ENCODE measurements at places on chromosomes 11 and 22. TPM values are rescaled to one million over a fixed set of nuclear protein-coding genes. Genes with fewer than 3 reads are reported as not detected.
A peak's percentile ranks its signal among the peaks of the same experiment; 100 is the strongest.

GRCh38 chr11:96015906-96016565 is 92.1 kb upstream of the MTMR2 start:
- no peak for DNase-seq

The MS4A14 gene
- not detected for total RNA-seq

The PRRG4 gene
- total RNA-seq = 0.13 TPM

GRCh38 chr11:43690929-43691725 is 10.6 kb downstream of the HSD17B12 start:
- DNase-seq = no peak

GRCh38 chr22:32202539-32203180 is 2.2 kb downstream of the RFPL2 start:
- DNase-seq = peak; percentile 49

- peak; percentile 94 for DNase-seq
Observed at GRCh38 chr11:6498121-6498520, 1.0 kb downstream of the DNHD1 start.

GRCh38 chr22:17753401-17753989 is 20.8 kb downstream of the BID start:
- DNase-seq = no peak

GRCh38 chr11:8870411-8871170 is 40.4 kb upstream of the AKIP1 start:
- peak; percentile 68 for DNase-seq

- no peak for DNase-seq
Observed at GRCh38 chr22:21078916-21079315, 33.2 kb downstream of the LRRC74B start.

The CARD18 gene
- not detected for total RNA-seq

DNA sequence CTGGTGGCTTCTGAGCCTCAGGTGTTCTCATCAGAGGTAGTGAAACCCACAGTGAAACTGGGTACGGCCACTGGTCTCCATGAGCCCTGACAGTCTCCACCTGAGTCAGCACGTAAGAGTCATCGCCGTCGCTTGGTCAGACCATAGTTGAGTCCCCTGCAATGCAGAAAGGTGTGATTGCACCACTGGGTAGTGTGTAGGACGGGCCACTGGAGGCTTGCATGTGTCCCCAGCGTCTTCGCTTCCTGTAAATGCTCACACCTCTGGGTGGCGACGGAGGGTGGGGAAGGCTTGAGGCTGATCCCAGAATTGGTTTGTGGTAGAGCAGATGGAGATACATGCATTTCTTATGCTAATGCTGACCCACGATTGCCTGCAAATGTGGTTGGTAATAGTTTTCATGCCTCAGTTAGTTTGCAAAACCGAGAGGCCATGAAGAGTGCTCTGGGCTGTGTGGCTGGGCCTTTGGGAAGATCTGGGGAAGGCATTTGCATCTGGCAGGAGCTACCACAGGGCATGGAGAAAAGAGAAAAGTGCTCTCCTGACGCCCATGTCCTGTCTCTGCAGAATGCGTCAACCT is 26.5 kb downstream of the CTTN start:
- no peak for DNase-seq

The GGT5 gene
- total RNA-seq = not detected

The MS4A6A gene
- not detected for total RNA-seq

DNA sequence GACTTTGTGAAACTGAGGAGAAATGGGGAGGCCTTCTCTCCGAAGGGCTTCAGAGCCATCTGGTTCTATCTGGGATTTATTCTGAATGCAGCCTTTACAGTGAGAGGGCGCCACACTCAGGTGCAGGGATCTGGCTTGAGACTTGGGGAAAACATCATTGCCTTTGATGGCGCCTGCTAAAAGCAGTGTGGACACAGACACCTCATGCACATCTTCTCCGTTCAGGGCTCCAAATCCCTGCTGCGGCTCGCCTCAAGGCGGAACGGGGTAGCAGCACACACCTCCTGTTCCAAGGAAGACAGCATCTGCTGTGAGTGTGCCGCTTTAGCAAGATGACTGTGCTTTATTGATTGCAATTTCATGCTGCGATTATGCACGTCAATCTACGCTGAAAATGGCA is 37.1 kb upstream of the OLFML1 start:
- DNase-seq = no peak

The RBMXL2 gene
- total RNA-seq = not detected

DNA sequence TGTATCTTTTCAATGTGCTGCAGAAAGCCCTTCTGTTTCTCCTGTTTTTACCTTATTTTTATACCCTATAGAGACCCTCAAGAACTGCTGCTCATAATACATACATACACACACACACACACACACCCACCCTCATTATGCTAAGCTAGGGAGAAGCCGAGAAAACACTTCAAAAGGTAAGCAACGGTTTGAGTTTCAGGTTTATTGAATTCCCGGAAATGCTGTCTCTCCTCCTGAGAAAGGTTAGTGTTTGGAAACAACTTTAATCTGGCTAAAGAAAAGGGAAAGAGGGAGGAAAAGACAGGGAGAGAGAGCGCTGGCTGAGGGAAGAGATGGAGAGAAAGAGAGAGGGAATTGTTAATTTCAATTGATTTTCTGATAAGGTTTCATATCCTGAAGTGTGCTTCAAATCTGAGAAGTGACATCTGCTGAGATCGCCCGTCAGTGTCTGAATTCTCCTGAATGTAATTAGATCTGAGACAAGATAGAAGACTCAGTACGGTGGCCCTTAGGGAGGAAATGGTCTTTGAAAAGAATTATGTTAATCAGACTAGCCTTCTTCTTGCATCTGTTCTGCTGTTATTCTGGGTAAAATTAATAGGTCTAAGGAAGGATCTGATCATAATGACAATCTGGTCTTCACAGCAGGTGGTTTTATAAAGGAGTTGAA is 169.1 kb downstream of the NXPE2 start:
- no peak for DNase-seq

The UEVLD gene
- total RNA-seq = 8.2 TPM

DNA sequence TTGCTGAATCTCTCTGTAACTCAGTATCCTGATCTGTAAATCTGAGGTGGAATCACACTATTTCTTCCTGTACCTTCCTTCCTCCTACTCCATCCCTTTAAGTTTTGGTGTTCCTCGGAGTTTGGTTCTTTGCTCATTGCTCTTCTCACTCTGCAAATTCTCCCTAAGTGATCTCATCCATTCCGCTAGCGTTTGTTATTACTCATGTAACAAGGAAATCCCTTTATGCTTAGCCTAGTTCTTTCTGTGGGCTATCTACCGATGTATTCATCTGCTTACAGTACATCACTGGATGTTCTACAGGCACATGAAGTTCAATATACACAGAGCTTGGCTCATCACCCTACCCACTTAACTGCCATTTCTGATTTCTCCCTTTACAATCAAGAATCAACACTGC is 1.6 kb upstream of the CEP295 start:
- no peak for DNase-seq

- peak; percentile 82 for DNase-seq
Observed at GRCh38 chr22:37747080-37747714, 50.3 kb downstream of the TRIOBP start.

GRCh38 chr11:1777737-1778136 is 14.0 kb upstream of the CTSD start:
- no peak for DNase-seq

The APOL4 gene
- total RNA-seq = not detected

- no peak for DNase-seq
Observed at GRCh38 chr22:30732426-30732825, 37.8 kb downstream of the OSBP2 start.

GRCh38 chr11:114889594-114890011 is 211.3 kb downstream of the NXPE2 start:
- no peak for DNase-seq

DNA sequence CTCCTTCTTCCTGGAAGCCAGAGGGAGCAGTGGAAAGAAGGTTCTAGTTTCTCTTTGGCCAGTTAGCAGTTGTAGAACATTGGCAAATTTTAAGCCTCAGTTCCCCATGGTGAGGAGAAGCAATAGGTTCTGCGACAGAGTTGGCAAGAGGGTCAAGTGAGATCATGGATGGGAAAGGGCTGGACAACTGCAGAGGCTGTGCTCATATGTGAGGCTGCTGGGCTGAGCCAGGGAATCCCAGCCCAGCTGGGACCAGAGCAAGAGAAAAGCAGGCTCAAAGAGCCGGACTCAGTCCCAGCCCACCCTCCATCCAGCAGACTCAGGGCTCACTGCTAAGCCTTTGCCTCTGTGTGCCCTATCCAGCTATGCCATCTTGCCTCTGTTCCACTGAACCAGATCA is 66.8 kb upstream of the MYOD1 start:
- DNase-seq = peak; percentile 10

The MS4A6E gene
- total RNA-seq = not detected

The SLC25A45 gene
- 1.9 TPM for total RNA-seq

The SCGB1D2 gene
- not detected for total RNA-seq

DNA sequence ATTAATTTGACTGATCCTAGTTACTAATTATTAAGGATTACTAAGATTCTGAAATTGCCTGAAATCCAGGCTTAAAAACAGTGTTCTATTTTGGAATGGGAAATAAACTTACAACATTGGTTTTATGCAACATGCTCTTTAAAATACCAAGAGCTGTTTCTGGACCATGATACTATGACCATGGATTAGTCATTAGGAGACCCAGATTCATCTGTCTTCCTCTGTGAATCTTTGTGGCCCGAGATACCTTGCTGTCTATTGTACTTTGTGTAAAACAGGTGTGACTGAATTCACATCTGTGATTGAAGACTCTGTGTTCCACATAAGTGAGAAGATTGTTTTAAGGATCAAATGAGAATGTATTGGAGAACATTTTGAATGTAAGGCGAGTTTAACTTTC is 98.8 kb downstream of the HSD17B12 start:
- no peak for DNase-seq

DNA sequence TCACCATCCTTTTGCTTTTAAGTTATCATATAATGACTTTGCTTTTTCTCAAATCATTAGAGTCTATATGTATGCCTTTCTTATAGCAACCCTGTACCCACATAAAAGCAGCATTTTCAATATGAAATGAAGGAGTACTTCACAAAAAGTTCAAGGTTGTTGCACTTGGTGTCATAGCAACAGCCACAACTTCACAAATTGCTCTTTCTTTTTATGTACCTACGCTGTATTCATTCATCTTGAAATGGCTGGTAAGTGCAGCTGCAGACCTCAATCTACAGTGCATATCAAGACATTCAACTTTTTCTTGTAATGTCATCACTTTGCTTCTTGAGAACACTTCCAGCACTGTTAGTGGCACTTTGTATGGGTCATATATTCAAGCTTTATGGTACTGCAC is 18.6 kb downstream of the CWC15 start:
- no peak for DNase-seq

GRCh38 chr11:59716051-59716450 is 2.4 kb upstream of the OR10V1 start:
- no peak for DNase-seq

The TST gene
- 29.6 TPM for total RNA-seq

GRCh38 chr11:20415432-20415831 is 27.9 kb downstream of the PRMT3 start:
- DNase-seq = no peak
